Naive thymus-derived CD4-positive, alpha-beta T cell (primary cell): ENCODE measurements at places on chromosomes 2 and 18. TPM values are rescaled to one million over a fixed set of nuclear protein-coding genes. Genes with fewer than 3 reads are reported as not detected.

- H3K36me3 ChIP-seq = no peaks in the 10 kb centered on the region
Measured at GRCh38 chr2:41907771-41908207, 140.0 kb upstream of the PKDCC start.

DNA sequence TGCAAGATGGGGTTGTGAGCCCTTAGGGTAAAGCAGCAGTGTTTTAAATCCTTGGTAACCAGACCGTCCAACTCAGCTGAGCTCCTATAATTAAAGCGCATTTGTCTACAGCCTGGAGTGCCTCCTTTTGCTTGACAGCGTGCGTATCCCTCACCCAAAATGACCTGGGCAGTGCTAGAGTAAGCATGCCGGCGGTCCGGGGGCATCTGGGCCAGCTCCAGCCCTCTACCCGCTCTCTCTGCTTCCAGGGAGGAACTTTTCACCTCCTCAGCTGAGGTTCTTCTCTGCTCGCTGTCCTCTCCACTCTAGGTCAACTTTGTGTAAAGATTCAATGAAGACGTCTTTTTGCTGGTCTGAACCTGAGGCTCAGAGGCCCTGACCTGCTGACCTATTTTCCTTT lies 102.4 kb upstream of the TPO start:
- H3K27ac ChIP-seq = no peak overlapping the region
- no peaks in the 10 kb centered on the region for H3K36me3 ChIP-seq
- no peaks in the 10 kb centered on the region for H3K27me3 ChIP-seq
- no peak for DNase-seq

- H3K4me3 ChIP-seq = no peak overlapping the region
- DNase-seq = no peak
- H3K4me1 ChIP-seq = no peaks in the 10 kb centered on the region
Measured at GRCh38 chr2:65997961-65998360, 437.0 kb upstream of the MEIS1 start.

DNA sequence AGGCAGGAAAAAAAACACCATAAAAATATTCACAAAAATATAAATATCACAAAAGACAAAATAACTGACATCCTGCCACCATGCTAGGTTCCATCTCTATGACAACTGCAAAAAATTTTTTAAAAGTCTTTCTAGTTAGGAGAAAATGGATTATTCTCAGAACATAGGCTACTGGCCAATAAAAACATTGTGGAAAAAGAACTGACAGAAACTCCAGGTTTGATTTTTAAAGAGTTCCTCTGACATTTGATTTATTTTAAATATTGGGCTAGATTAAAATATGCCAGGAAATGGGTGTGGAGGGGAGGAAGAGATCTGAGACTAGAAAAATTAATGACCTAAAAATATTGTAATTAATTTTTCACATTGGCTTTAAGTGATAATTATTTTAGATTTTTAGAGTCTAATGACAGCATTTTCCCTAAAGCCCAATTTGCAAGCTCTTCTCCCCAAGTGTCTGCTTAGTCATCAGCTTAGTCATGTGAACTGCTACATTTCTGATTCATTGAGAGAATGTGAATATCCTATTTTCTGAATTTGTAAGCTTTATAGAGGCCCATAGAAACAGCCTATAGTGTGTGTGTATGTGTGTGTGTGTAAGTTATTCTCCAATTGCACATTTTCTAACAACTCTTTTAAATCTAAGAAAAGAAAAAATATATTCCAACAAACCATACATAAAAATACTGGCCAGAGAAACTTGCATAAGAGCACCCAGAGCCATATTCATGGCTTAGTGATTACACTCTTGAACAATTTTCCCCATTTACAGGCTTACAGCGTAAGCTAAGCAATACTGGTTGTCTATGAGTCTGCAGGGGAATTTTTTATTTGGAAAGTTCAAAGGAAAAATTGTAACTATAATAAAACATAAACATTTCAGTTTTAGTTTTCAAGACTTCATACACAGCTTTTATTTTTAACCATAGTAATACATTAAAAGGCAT lies 48.4 kb downstream of the TMEFF2 start:
- no peak overlapping the region for H3K27ac ChIP-seq
- no peak for DNase-seq
- H3K4me1 ChIP-seq = no peaks in the 10 kb centered on the region
- H3K4me3 ChIP-seq = no peak overlapping the region
- H3K36me3 ChIP-seq = no peaks in the 10 kb centered on the region
- H3K27me3 ChIP-seq = no peaks in the 10 kb centered on the region

The SIX2 gene
- not detected for total RNA-seq

The SEH1L gene
- total RNA-seq = 40.1 TPM

The ARHGAP25 gene
- 116 and 124 TPM in 2 replicates for total RNA-seq

The C1QL2 gene
- total RNA-seq = not detected

The XIRP2 gene
- not detected for total RNA-seq

The FOXI3 gene
- not detected for total RNA-seq

The INPP5D gene
- 119 TPM for total RNA-seq

The PLA2R1 gene
- total RNA-seq = not detected in 2 replicates

The BMP10 gene
- total RNA-seq = not detected
